Gastroesophageal sphincter (tissue), 4 donors: ENCODE measurements at places on chromosomes 12 and 14. TPM values are rescaled to one million over a fixed set of nuclear protein-coding genes. Genes with fewer than 3 reads are reported as not detected.

The EID3 gene
- 24.9 TPM for total RNA-seq

DNA sequence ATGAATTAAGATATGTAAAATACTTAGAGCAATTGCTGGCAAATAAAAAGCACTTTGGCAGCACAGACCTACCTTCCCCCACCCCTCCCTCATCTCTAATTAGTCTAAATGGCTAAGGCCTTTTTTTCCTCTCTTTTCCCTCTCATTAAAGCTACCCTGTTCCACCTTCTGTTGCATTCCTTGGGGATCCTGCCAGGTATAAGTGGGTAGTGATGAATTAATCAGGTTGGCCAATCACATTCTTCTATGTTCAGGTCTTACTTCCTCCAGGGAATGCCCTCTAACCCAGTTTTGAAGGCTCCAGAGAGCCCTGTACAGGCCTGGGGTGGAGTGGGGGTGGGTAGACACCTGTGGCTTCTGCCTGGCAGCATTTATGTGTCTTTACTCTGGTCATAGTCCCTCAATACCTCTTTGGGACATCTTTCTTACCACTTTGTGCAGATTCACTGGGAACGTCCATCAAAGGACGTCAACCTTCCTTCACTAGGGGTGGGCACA is 28.4 kb downstream of the HSPB8 start:
- ATAC-seq = no peak

DNA sequence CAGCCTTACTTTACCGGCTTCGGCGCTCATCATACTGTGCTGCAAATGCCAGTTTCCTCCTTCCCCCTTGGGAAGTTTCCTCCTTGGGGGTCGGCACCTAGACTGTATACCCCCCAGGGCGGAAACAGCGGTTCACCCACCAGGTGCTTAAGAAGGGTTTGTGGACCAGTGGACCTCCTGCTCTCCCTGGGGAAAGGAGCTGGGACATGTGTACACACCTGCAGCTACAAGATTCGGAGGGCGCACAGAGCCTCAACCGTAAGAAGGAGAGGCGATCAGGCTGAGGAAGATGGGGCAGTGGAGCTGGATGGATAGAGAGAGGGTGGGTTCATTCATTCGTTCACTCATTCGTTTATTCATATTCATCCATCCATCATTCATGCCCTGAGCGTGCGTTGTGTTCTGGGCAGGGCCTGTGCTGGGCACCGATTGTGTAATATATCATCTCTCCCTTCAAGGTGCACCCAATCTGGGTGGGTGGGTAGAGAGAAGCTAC is 717 bp upstream of the ZNF839 start:
- peak; percentile 6 for ATAC-seq

The GALNT9 gene
- not detected for total RNA-seq

DNA sequence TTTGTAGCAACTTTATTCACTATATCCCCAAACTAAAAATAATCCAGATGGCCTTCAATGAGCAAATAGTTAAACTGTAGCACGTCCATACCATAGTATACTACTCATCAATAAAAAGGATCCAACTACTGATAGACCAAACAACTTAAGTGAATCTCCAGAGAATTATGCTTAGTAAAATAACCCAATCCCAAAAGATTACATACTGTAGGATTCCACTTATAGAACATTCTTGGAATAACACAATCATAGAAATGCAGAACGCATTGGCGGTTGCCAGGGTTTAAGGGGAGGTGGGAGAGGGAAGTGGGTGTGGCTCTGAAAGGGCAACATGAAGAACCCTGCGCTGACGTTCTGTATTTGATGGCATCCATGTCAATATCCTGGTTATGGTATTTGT is 28.6 kb downstream of the SNRPF start:
- no peak for ATAC-seq

- no peak for ATAC-seq
Observed at GRCh38 chr14:94008234-94008633, 11.1 kb downstream of the CCDC197 start.

The P2RX2 gene
- total RNA-seq = 0.47 TPM

The CEBPE gene
- not detected for total RNA-seq

DNA sequence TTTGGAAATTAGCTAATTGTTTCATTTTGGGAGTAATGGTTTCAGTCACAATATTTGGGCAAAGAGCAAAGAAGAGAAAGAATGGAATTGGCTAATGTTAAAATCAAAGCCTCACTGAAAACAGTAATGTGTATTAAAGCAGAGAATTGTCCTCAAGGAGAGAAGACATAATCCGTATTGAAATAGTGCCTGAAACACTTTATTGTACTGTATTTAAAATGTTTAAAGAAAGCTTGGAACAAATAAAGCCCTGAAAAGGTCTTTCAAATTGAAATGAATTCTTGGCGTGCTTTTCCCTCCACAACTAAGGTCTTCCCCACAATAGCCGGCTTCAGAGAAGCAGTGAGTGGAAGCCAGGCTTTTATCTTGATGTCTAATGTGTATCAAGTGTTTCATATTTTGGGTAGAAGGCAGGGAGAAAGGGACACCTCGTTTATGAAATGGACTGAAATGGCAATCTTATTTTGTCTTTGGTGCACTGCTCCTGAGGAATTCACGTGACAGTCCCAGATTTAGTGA is 212.9 kb upstream of the CRY1 start:
- ATAC-seq = no peak

GRCh38 chr12:23221066-23221465 is 596.1 kb downstream of the ETNK1 start:
- no peak for ATAC-seq

GRCh38 chr12:87779016-87779415 is 250.2 kb downstream of the C12orf50 start:
- no peak for ATAC-seq

- no peak for ATAC-seq
Observed at GRCh38 chr12:117412465-117413188, 51.2 kb upstream of the NOS1 start.

DNA sequence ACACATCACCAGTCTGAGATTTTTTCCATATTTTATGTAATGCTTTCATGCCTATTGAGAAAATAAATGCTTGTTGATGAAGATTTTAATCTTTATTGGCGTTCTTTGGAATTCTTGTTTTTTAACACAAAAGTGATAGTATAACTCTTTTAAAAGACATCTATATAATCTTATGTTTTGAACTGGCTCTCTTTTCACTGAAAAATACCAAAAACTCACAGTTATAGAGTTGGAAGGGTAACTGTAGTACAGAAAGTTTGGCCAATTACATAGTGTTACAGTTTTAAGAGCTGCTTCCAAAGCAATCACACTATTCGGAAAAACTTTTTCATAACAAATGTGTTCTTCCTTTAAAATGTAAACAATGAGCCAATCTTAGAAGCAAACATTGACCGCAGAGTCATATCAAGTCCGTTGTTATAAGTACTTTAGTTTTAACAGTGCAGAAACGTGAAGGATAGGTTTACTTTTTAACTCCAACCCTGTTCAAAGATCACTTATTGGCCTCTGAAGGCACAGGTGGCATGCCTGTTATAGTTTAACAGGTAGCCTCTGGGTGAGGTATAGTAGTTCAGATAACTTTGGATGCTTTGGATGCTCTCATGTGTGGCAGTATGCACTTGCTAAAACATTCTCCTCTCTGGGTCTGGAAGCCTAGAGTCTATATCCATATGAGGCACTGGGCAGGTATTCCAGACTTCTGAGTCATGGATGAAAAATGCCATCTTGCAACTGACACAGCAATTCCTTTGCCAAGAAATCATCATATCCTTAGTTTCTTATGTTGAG is 12.1 kb upstream of the NTN4 start:
- ATAC-seq = peak; percentile 59

DNA sequence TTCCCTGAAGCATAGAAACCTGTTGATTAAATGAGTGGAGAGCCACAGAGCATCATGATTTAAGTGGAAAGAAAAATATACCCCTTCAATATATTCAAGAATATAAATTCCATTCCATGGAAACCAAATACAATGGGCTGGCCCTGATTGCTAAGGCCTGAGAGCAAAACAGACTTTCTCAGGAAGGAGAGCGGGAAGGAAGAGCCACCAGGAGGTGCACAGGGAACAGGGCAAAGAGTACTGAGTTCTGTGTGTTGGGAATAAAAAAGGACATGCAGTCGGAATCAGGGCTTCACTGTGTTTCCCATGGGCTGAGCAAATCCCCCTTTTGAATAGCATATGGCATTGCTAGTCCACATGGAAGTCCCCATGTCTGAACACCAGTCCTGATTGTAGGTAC is 69.7 kb upstream of the PLEKHG3 start:
- no peak for ATAC-seq

The TAS2R9 gene
- not detected for total RNA-seq

DNA sequence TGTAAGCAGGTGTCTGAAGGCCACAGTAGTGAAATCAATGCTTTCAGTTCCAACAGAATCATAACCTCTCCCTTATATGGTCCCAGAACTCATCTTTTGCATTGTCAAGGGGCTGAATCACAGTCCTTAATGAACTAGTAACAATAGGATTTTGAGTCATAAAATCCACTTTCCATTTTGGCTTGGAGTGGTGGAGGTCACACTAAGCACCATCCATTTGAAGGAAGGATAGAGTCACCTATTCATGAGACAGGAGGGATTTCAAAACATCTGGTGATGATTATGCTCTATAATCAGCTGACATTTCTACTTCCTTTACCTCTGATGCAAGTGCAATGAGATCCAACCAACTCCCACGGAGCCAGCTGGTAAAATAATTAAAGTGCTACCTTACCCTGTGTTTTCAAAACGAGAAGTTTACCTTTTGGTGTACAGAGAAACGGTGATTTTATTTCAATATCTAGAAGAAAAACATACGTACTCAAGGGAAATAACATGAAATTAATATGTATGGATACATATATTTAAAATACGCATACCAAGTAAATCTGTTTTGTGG is 59.1 kb downstream of the TMEM132D start:
- no peak for ATAC-seq

- no peak for ATAC-seq
Observed at GRCh38 chr12:52067081-52067374, 2.8 kb upstream of the ATG101 start.

The ADGRD1 gene
- 22.1 TPM for total RNA-seq

DNA sequence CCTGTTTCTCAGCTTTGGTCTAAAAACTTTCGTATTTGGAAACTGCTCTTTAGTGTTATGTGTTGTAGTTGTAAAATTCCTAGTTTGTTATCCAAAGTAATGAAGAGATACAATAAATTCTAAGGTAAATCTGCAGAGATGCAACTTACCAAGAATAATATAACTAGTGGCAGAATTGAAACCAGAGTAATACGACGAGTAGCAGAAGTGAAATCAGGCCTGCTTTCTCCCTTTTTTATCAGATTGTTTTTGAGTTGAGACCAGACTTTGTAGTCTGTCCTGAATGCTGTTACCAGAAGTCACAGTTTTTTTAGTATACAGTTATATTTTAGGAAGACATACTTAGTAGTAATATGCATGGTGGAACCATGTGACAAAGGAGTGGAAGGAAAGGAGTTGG is 12.5 kb downstream of the PAPOLA start:
- no peak for ATAC-seq

DNA sequence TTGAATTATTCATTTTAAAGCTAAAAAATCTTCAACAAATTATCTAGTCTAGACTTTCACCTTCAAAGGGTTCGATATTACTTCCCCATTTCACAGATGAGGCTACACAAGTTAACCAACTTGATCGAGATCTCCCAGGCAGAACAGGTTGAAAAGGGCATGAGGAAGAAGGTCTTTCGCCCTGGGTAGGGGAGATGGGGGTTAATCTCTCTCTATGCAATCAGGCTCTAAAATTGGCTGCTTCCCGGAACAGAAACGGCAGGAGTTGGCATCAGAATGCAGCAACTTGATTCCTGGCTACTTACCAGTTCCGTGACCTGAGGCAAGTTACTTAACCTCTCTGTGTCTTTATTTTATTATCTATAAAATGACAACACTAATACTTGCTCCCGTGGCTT is 2.4 kb upstream of the CISTR start:
- no peak for ATAC-seq

DNA sequence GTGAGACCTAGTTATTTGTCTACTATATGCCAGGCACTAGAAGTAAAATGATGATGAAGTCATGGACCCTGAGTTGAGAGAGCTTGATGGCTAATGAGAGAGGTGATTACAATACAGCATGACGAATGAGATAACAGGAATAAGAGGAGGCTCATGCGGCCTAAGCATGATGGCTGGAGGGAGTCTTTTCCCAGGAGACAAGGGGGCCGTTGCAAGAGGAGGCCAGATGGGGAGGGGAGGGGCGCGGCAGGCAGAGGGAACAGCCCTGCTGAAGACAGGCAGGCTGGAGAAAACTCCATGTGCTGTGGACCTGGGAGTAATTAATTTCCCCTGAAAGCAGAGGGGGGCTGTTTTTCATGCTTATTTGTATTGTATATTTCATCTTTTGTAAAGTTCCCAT is 144.7 kb upstream of the RFLNA start:
- no peak for ATAC-seq

DNA sequence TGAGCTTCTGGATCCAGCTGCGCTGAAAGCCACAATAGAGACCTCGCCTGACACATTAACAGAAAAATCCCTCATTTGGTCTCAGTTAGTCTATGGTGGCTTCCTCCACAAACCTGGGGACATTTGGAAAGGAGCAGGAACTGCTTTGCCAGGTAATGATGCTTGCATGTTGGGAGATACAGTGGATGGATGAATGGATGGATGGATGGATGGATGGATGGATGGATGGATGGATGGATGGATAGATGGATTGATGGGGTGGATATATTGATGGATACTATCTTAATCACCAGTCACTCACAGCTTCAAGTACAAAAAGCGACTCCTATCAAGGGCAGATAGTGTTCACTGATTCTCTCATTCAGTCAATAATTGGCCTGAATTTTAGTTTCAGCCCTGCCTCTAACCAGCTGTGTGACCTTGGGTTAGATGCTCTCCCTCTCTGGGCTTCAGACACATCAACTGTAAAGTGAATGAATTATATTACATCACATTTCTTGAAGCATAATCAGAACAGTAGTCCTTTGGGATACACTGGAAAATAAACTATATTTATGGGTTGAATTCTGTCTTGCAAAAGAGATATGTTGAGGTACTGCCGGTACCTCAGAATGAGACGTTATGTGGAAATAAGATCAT is 29.3 kb downstream of the MAP1LC3B2 start:
- ATAC-seq = no peak

DNA sequence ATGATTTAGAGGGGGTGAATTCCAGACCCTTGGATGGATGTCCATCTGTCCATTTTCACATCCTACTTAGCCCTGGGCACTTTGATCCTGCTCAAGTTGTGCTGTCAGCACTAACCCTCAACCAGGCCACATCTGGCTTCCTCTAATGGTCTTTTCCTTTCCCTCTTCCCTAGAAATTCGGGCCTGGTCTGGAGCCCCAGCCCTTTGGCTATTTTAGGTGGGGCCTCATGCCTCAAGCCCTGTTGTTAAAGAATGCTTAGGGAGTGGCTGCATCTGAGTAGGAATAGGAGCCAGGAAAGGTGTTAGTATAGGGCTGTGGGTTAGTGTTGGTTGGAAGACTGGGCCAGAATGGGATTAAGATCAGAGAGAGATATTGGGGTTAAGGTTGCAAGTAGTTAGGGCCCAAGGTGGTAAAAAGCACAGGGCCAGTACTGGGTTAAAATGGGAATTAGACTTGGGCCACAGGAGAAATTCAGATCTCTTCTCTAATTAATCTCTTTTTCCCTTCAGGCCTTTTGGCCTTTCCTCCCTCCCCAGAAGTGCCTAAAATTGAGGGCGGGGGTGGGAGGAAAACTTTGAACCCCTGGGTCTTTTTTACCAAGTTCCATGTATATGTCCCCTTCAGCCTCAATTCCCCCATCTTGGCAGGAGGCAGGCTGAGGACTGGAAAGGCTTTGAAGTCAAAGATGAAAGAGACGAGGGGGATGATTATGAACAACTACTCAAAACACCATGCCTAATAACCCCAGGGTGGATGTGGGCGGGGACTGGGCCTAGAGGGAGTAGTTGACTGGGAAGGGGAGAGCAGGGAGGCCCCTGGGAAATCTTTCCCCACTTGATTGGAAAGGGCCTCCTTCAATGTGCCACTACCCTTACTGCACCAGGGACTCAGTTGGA is 4.0 kb upstream of the ZNF385A start:
- no peak for ATAC-seq

The VRTN gene
- total RNA-seq = not detected
